ENCODE measurements at places on chromosomes 1 and 21.

DNA sequence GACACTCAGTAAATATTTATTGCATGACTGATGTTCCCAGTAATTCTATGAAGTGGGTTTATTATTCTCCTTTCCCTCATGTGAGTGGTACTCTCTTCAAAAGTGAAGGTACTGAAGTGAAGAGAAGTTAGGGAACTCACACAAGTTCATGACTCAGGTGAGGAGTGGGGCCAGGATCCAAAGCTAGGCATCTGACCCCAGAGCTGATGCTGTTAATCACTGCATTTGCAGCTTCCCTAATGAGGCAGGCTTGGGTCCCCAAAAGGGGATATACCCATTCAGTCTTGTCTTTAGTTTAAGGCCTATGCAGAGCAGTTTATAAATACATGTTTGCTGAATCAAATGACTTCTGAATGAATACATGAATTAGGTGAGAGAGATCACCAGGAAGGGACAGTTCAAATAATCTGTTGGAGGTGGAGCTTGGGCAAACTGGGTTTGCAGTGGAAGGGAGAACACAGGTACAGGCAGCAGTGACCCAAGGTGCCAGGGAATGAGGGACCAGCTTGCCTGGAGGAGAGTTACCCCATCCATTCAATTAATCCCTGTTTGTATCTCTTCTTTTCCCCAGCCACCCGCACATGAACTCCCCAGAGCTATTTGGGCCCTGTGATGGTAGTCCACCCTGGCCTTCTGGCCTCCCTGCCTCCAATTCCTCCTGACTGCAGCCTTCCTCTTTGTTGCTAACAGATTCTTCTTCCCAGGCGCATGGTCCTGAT lies 2.0 kb downstream of the CD58 start:
- no peak for DNase-seq

DNA sequence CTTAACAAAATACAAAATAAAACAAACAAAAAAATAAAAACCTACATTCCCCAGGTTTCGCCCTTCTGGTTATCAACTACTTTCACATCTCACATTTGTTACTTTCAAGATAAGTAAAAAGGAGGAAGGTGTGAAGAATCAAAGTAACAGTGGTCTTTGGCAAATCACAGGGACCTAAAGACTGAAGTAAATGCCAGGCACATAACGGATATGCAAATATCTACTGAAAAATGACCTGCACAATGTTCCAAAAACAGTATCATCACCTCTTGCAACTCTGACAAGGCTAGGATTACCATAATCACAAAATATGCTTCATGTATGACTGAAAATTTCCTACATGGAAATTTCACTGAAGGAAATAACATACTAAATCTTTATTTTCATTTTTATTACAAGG lies 29.3 kb downstream of the COP1 start:
- no peak for DNase-seq

- no peak for DNase-seq
These were observed 7.3 kb upstream of the CMPK1 start for GRCh38 chr1:47326271-47326670.

DNA sequence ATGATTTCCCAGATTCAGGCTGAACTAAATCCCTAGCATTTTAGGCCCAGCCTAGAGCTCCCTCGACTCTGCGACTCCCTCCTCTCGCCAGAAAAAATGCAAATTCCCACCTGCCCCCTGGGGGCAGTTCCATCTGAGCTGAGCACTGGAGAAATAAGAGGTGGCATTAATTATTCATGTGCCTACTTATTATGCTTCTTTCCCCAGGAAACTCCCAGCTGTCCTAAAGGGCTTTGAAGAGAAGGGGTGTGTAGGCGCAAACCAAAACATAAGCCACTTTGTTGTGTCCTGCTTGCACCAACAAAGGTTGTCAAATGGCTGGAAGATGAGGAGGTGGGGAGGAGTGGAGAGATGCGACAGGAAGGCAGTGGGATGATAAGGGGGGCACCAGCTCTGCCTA lies 41.4 kb upstream of the GOLT1A start:
- DNase-seq = no peak

DNA sequence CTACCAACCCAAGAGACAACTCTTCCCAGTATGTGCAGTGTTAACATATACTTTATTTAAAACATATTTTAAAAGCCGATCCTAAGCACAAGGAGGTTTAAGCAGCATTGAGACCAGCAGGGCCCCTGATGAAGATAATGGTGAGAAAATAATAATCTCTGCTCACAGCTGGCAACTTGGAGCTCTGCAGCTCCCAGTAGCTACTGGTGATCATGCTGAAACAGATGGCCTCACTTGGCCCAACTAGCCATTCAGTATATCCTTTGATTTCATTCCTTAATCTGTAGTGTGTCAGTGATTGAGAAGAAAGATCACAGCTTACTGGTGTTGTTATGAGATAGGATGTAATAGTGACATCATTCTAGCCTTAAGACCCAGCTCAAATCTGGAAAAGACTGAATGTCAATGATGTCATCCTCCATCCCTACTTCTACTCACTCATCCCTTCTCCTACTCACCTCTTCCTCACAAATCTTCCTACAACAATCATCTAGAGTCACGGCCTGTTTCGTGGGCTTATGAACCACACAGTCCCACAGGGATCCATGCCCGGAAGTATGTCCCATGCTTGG lies 817.9 kb downstream of the PLA2G4A start:
- DNase-seq = no peak

DNA sequence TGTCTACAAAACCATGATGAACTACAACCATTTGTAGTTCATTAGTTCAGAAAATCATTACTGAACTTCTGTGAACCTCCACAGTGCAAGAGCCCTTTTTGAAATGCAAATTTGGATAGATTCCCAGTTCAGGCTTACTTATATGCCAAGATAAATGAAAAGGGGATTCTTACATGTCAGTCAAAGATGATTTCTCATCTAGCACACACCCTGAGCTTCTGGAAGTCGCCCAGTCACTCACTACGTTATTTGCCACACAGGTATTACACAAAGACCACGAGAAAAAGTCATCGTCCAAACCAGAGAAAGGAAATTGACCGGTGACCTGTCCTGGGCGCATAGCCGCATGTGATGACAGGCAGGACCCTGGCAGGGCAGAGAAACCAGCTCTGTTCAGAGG lies 41.8 kb downstream of the ETS2 start:
- no peak for DNase-seq

GRCh38 chr1:62245201-62245600 lies 50.6 kb downstream of the L1TD1 start:
- no peak for DNase-seq

GRCh38 chr1:36091698-36092097 lies 3.0 kb downstream of the ADPRS start:
- DNase-seq = no peak

DNA sequence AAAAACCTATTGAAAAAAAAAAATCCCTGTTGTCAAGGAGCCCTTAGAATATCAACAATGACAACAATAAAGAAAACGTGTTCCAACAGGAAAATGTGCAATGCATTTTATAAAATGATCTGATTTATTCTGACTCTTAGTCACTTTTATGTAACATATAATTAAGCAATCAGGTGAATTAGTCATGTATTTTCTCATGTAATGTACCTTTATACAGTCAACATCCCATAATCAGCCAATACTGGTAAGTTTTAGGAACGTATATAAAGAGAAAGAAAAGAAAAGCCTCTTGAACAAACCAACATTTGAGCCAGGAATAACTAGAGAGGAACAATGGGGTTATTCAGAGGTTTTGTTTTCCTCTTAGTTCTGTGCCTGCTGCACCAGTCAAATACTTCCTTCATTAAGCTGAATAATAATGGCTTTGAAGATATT lies at the start of gene CLCA4:
Gene CLCA4 (plus strand): TSS at position 292 of the 435 bp plus-strand sequence. CDS start 42 bp downstream, at position 334.
- no peak for DNase-seq

DNA sequence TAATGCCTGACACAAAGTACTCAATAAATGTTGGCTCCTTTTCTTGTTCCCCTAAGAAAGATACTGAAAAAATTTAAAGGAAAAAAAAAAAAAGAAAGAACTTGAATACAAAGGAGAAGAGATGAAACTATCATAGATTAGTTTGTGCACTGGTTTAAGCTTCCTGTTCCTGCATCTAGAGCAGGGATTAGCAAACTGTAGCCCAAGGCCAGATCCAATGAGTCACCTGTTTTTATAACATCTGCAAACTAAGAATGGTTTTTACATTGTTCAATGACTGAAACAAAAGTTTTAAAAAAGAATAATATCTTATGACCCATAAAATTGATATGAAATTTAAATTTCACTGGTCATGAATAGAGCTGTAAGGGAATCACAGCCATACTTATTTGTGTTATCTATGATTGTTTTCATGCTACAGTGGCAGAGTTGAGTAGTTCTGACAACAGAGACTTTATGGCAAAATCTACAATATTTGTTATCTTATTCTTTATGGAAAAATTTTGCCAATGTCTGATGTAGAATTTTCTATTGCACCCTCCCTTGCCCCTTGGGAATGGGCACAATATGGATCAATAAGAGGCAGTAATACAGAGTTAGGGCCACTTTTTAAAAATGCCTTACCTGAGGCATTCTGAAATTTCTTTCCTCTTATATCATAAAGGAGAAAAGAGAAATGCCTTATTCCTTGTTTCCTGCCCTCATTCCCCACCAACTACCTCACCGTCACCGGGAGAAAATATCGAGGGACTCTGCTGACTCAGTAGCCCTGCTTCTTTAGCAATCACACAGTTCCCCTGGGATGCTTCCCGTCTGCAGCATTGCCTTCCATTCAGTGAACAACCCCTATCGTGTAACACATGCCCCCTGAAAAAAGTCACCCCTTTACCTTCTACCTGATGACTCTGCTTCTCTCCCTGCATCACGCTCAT lies 50.6 kb downstream of the WDR64 start:
- DNase-seq = no peak

DNA sequence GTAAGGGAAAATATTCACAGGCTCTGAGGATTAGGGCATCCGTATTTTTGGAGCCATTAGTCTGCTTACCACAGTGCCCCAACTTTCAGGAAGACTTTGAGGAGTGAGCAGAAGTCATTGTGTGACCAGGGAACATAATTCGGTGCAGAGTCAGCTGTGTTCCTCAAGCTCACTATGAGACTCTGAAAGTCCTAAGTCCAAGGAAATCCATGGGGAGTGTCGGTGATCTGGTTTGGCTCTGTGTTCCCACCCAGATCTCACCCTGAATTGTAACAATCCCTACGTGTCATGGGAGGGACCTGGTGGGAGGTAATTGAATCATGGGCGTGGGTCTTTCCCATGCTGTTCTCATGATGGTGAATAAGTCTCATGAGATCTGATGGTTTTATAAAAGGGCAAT lies 45.9 kb upstream of the SCAF4 start:
- no peak for DNase-seq

GRCh38 chr1:6239213-6239752 lies 3.5 kb upstream of the ICMT start:
- DNase-seq = no peak

DNA sequence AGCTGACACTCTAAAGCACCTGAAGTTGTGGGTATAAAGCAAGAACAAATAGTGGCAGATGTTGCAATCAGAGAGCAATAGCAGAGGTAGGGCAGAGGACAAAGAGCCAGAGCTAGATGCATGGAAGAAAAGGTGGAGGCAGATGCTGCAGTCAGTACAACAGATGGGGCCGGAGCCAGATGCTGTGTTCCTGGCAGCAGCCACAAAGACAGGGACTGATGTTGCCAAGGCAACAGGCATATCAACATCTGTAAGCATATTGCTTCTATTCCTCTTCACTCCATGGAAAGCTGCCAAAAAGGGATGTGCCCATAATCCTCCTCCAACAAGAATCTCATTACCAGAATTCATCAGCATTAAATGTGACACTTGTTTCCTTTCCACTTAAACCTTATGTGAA lies 108.0 kb downstream of the TNNI3K start:
- no peak for DNase-seq

DNA sequence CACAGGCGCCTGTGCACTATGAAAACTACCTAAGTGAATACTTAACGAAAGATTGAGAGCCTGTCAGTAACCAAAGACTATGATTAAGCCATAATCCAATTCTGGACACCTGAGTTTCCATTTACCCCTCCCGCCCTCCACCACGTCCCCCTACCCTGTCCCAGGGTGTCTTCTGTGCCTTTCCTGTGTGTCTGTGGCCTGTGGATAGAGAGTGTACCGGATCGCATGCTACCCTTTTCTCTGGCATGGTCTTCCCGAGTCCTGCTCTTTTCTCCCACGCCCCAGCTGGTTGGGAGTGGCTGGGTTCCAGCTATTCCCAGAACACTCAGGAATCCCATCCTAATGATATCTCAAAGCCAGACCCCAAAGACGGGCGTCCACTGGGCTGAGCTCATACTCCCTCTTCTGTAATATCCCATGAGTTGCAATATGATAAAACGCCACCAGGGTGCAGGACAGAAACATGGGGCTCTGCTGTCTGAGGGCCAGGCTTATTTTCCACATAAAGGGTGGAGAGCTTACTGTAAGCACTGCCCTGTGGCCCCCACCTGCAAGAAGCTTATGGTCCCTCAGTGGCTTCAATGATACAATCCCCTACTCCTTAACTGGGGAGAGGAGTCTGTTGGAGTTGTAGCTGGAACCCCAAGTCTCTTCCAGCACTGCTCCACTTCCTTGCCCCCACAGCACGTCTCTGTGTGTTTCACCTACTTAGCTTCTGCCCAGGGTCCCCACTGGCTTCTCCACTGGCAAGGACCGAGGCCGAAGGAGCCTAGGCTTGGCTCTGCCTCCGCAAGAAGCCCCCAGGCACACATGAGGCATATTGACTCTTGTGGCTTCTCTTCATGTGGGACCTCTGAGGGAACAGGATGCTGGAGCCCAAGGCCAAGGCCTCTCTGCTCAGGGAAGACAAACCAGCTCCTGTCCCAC lies 17.6 kb upstream of the ALX3 start:
- no peak for DNase-seq

- no peak for DNase-seq
These were observed 277.2 kb upstream of the VAMP3 start for GRCh38 chr1:7493711-7494454.

DNA sequence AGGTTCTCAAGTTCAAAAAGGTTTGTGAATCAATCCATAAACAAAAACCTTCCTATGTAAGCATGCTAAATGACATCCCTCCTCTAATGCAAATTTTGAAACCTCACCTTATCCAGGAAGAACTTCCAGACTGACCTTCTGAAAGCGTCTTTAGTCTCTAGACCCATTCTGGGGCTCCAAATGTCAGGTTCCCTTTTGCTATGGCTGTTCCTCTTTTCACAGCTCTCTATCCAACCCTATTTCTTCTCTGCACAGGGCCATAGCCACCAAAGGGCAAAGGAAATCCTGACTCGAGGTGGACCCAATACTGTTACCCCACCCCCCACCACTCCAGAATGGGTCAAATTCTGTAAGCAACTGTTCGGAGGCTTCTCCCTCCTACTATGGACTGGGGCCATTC lies 3.4 kb downstream of the ATP1A4 start:
- DNase-seq = no peak

DNA sequence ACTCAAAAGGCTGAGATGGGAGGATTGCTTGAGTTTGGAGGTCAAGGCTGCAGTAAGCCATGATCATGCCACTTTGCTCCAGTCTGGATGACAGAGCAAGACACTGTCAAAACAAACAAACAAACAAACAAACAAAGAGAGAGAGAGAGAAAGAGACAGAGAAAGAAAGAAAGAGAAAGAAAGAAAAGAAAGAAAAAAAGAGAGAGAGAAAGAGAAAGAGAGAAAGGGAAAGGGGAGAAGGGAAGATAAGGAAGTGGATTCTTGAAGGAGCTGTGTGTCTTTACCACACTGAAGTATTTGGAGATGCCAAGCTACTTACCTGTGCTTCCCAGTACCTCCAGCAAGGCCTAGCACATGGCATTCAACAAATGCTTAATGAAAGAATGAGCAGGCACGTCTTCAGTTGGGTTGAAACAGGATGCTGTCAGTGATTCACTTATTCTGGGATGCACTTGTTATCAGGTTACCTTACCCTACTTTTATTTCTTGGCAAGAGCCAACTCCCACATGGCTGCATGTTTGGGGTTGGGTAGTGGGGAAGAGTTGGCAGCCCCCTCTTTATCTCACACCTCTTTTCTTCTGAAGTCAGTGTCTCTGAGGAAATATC lies 28.8 kb downstream of the CD101 start:
- DNase-seq = no peak
